ENCODE measurements at places on chromosomes 5 and 9.

- DNase-seq = no peak
Measured at GRCh38 chr5:30918171-30918570, 275.3 kb upstream of the CDH6 start.

GRCh38 chr5:133118741-133119140 lies 66.9 kb downstream of the HSPA4 start:
- DNase-seq = no peak

GRCh38 chr5:38257308-38258041 lies 884 bp upstream of the EGFLAM start:
- no peak for DNase-seq

DNA sequence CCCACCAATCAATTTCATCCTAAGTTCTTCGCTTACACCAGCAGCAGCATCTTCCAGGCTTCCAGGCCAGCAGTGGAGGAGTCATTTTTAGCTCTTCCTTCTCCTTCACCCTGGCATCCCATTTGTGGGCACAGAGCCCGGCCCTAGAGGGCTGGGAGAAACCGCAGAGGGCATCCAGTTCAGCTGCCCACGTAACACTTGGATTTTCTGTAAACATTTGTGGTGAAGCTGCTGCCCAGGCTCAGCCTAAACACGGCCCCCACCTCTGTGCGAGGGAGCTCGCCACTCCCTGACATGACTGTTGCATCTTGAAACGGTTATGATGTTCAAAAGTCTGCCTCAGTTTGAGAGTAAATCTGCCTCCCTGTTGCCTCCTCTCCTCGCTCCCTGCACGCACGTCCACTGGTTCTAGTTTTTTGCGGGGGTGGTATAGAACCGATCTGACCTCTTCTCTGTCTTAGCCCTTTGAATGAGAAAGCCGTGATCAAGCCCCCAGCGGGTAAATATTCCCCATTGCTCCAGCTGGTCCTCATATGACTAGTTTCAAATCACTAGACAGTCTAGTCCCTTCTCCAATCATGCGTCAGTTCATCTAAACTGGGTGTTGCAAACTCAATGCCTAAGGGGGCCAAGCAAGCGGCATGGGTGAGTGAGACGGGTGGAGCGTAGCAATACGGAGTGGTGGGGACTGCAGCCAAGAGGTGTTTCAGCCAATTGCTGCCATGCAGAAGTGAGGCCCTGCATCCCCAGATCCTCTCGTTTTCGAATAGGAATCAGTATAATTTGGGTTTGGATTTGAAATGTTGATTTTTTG lies 34.9 kb upstream of the N4BP3 start:
- no peak for DNase-seq

- no peak for DNase-seq
Measured at GRCh38 chr5:32834251-32834650, 123.1 kb downstream of the NPR3 start.

DNA sequence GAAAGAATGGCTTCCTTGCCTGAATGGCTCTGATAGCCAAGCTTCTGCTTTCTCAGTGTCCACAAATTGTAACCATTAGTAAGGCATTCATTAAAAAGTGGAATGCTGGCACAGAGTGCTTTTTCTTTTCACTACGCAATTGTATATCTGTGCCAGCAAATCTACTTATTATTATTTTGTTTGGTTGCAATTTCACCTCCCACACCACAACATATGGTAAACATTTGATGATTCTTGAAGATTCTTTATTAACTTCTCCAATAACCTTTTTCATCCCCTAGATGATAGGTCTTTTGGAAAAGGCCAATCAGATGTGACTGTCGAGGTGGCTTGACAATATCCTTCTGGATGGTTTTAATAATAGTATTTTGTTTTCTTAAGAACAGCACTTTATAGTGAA lies 234.1 kb downstream of the TMEM38B start:
- DNase-seq = no peak

- no peak for DNase-seq
Measured at GRCh38 chr5:169503886-169504285, 79.7 kb upstream of the SPDL1 start.

DNA sequence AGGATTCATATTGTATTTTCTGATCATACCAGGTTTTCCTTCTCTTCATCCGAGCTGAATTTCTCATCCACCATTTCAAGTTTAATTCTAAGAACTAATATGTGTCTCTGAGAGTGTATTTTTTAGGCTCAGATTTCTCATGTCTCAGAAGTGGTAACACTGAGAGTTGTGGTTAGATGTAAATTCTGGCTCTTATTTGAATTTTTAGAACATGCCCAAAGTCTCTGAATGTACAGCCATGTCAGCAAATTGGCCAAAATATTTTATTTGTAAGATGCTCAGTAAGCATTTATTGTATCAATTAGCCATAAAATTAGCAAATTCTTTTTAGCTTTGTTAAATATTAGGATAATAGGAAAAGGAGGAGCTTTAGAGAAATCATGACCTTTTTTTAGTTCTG lies 16.6 kb downstream of the SV2C start:
- no peak for DNase-seq

- DNase-seq = no peak
Measured at GRCh38 chr9:110588296-110588695, 8.8 kb upstream of the SVEP1 start.

GRCh38 chr5:74055486-74056106 lies 429.6 kb downstream of the ARHGEF28 start:
- peak; percentile 46 for DNase-seq

DNA sequence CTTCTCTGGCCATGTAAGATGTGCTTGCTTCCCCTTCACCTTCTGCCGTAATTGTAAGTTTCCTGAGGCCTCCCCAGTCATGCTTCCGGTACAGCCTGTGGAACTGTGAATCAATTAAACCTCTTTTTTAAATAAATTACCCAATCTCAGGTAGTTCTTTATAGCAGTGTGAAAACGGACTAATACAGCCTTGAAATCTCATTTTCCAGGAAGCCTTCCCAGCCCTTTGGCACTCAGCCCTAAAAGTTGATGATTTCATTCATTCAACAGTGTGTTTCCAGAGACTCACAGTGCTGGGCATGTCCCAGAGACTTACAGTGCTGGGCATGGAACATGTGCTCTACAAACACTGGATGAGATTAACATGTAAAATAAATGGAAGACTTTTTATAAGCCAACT lies 135.8 kb downstream of the DCP2 start:
- DNase-seq = no peak

DNA sequence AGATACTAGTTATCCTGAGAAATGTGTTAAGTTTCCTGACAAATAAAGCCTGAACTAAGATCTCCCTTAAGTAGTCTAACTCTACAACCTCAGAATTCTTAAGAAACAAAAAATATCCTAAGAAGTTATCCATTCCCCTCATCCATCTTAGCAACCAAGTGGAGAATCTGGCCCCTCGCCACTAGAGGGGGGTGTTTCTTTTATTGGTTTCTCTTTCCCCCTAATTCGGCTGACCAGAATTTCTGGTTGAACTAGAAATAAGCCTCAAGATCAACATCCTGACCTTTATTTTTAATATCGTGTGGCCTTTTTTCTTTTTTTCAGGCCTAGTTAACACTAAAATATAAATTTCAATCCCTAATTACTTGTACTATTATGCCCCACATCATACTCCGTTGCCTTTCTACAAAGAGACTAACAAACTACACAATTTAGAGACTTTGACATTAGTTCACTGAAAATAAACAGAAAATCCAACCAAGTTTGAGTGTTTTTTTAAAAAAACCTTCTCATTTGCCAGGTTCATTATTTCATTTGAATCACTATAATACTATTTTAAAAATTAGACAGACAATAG lies 14.3 kb upstream of the NR4A3 start:
- peak; percentile 12 for DNase-seq

DNA sequence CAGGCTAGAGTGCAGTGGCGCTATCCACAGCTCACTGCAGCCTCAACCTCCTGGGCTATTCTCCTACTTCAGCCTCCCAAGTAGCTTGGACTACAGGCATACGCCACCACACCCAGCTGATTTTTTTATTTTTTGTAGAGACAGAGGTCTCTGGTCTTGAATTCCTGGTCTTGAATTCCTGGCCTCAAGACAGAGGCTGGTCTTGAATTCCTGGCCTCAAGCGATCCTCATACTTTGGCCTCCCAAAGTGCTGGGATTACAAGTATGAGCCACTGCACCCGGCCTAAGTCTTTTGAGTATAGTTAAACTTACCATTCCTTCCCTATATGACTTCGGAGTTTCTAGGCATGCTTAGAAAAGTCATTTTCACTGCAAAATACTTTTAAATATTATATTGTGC lies 29.4 kb downstream of the ECPAS start:
- no peak for DNase-seq

- no peak for DNase-seq
Measured at GRCh38 chr5:124001036-124001615, 489.1 kb downstream of the CSNK1G3 start.

- DNase-seq = no peak
Measured at GRCh38 chr9:106065579-106066214, 371.4 kb downstream of the TMEM38B start.

- peak; percentile 46 for DNase-seq
Measured at GRCh38 chr5:135466178-135467050, 14.3 kb upstream of the TIFAB start.

DNA sequence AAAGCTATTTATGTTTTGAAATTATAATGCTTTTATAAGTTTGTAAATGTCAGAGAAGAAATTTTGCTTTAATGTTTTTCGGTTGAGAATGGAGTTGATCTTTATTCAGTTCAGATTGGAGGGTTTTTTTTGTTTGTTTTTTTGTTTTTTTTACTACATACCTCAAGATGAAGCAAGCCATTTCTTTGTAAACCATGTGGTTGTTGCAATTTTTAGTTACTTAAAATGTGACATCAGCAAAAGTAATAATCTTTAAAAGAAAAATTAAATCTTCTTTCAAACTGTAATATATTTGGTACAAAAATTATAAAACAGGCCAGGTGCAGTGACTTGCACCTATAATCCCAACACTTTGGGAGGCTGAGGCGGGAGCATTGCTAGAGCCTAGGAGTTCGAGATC lies 102.6 kb downstream of the CDC42SE2 start:
- no peak for DNase-seq

DNA sequence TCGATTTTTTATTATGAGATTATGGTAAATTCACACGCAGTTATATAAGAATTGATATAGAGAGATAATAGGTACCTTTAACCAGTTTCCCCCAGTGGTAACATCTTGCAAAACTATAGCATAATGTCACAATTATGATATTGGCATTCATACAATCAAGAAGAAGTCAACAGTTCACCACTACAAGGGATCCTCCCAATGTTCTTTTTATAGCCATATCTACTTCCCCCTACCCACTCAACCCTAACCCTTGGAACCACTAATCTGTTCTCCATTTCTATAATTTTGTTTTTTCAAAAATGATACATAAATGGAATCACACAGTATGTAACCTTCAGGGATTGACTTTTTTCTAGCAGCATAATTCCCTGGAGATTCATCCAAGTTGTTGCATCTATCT lies 9.8 kb downstream of the ACTL7B start:
- no peak for DNase-seq

GRCh38 chr5:176629853-176630680 lies at the start of the genes EIF4E1B and SNCB:
TSS of gene EIF4E1B (plus strand) at chr5:176630675. CDS start at chr5:176642788, 12,113 bp downstream.
TSS of gene SNCB (minus strand) at chr5:176630534. CDS start at chr5:176629654, 880 bp downstream.
- peak; percentile 41 for DNase-seq

DNA sequence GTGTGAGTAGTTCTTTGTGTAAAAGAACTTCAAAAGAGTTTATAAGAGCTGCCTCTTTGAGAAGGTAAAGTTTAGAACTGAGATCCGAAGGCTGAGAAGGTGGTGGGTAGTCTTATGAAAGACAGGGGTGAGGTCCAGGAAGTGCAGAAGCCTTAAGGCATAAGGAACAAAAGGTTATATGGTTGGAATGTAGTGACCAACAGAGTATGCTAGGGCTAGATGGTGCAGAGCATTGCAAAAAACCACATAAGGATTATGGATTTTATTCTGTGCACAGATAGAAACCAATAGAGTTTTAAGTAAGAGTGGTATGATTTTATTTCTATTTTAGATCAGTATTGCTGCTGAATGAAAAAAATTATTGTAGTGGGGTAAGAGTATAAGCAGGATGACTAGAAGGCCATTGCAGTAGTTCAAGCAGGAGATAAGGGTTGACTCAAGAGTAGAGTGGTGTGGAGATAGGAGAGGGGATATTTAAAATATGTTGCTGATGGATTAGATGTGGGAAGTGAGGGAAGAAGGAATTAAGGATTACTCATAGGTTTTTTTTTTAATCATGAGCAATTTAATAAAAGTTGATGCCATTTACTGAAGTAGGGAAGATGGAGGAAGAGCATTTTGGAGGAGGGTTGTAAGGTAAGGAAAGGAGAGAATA lies 3.7 kb downstream of the RECK start:
- DNase-seq = no peak

- DNase-seq = no peak
Measured at GRCh38 chr5:113108485-113108884, 131.9 kb downstream of the DCP2 start.

DNA sequence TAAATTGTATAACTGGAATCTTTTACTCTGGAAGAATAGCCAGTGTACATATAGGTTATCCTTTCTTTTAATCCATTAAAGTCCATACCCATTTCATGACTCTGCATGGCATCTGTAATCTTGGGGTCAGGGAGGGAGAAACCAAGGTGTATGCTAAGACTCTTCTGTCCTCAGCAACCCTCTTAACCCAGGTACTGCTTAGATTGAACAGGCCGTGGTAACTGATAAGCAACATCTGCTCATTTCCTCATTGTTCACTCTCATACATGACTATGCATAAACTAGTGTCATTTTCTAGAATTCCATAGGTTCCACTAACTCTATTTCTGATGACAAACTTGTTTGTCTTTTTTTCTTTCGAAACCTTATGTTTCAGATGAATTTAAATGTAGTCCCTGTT lies 69.3 kb upstream of the IFNE start:
- no peak for DNase-seq

Data from NCI-H1930 (cell line).